AG04450 (cell line): ENCODE measurements at places on chromosomes 12 and 14.

DNA sequence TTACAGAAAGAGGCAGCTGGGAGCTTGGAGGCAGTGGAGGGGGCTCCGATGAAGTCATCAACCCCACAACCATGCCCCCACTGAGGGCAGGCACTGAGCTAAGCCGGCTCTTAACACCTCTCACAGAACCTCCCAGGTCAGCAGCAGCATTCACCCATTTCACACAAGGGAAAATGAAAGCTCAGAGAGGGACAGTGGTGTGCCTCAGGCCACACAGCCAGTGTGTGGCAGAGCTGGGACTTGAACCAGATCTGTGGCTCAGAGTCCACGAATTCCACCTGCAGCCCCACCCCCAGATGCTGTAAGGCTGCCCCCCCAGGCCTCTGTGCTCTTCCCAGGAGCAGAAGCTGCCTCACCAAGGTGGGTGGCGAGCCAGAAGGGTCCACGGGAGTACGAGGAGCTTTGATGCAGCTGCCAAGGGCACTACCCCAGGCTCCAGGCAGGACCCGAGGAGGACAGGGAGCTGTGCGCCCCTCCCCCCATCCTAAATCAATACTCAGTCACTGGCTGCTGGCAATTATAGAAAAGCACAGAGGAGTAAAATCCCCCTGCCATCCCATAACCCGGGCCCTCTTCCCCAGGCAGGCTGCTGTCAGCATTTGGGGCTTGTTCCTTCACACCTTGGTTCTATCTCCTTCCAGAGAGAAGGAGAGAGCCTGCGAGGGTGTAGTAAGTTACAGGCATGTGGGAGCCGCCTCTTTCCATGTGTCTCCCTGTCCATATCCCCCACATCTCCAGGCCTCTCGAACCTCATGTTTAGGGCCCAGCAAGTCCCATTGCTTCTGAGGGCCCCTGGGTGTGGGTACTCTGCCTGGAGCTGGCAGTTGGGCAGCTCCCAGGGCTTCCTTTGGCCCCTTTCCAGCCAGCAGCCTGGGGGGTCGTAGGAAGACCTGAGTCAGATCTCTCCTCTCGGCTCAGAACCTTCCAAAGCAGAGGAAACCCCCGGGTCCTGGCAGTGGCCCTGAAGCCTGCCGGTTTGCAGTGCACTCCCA is 47.6 kb downstream of the FAM222A start:
- DNase-seq = no peak

- DNase-seq = no peak
Observed at GRCh38 chr14:103763730-103764488, 48.3 kb downstream of the ZFYVE21 start.

GRCh38 chr12:614411-614970 is 48.8 kb downstream of the NINJ2 start:
- no peak for DNase-seq

DNA sequence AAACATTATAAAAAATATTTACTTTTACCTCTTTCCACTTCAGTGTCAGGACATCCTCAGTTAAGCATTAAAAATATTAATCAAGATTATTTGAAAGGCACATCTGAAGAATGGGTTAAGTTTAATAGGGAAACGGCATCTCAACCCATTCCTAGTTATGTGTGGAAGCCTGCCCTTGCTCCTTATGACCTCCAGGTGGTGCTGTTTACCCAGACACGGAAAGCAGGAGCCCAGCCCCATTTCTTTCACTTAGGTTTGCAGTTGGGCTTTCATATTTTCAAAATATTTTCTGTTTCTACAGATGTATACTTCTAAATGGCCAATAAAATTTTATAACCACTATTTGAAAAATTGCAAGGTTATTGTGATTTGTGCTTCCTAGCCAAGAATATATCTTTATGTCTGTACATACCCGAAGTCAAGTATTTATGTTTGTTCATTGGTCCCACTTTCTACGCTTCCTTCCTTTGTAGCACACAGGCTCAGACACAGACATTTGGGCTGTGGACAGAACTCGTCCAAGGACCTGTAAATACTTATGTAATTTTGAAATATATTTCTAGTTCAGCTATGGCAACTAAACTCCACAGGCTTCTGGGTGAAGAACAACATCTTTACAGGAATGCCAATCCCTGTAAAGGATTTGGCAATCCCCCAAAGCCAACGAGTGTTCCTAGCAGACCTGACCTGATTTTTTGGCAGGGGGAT is 247.1 kb downstream of the AKAP6 start:
- no peak for DNase-seq

- no peak for DNase-seq
Observed at GRCh38 chr14:68368850-68369249, 424.0 kb downstream of the ZFP36L1 start.

DNA sequence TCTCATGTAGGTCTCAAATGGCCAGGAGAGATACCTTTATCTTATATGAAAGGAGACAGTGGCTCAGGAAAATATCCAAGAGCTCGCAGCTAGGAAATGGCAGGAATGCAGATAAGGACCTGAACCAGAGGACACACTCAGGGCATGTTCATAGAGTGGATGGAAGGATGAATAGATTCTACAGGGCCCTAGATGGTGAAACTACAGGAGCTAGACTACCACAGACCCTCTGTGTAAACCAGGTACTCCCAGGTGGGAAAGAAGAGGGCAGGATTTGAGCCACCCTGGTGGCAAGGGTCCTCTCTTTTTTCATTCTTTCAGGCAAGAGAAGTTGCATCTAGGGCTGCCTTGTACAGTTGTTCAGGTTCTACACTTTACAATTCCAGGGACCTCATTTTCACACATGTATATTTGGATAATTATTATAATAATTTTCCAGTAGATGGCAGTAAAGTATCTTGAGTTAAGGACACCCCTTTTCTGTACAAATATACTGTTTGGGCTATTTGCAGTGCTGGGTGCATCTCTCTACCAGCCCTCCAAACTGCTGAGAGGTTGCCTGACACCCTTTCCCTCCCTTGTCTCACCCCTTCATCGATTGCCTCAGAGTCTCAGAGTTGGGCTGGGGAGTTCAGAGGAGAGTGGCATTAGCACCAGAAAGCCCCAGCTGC is 10.5 kb upstream of the ZDHHC22 start:
- DNase-seq = no peak

GRCh38 chr12:28699029-28699428 is 450.0 kb upstream of the FAR2 start:
- DNase-seq = no peak

- DNase-seq = peak; percentile 11
Observed at GRCh38 chr12:74365178-74365964, 172.3 kb upstream of the ATXN7L3B start.

DNA sequence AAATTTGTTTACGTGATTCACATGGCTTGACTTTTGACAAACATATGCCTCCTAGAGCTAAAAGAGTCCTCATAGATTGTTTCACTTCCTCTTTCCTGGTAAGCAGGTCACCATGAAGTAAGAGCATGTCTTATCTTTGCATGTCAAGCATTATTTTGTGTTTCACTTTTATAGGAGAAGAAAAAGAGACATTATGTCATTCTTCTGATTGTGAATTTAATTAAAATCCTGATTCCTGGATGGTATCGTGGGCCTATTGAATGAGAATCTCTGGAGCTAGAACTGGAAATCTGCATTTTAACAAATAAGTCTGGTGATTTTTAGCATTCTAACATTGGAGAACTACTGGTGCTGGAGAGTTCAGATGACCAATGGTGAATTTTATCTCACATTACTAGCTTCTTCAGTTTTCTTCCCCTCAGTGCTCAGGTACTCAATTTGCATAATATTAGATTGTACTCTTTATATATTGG is 218.6 kb upstream of the ATP2B1 start:
- no peak for DNase-seq

DNA sequence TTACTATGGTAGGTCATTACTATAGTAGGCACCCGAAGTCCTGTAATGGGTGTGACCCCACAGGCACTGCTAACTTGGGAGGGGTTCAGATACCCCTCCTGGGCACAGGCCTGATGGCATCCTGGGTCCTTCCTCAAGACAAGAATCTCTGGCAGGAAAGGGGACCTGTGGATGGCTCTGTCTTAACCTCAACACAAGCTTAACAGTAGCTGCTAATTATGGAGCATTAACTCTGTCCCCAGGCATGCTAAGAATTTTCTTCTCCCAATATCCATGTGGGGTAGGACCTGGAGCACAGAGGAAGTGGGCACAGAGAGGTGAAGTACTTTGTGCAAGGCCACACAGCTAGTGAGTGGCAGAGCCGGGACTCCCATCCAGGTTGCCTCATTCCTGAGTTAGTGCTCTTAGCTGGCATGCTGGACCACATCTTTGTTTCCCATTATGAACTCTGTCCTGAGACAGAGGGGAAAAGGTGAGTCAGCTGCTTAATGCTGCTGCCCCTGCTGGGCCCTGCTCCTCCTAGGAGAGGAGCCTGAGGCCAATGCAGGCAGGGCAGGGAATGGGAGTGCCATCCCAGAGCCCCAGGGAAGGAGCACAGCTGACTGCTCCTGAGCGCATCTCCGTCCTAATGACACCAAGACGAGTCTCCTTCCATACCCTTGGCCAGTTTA is 32.1 kb downstream of the GALNT16 start:
- no peak for DNase-seq

GRCh38 chr14:73231981-73232851 is 5.1 kb upstream of the PAPLN start:
- no peak for DNase-seq

DNA sequence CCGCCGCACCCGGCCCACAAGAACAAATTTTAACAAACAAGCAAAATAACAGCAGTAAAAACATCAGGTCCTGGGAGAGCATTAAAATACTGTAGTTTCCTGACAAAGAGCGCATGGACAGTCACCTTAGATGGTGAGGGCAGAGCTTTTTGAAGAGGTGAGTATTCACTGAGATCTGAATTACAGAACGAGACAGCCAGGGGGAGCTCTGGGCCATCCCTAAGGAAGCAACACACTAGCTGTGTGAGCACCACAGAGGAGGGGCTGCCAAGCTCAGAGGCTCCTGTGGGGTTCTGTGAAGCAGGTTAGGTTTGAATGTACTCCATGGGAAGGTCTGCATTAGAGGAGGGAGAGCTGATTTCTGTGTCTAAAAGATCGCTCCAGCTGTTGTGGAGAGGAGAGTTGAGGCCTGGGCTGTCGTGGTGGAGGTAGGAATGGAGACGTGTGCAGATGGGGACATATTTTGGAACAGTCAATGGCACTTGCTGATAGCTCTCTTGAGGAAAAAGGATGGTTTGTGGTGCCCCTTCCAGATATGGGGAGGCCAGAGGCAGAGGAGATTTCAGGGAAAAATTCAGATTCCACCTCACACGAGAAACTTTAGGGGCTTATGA is 72.9 kb downstream of the TRAFD1 start:
- no peak for DNase-seq

- DNase-seq = peak; percentile 97
Observed at GRCh38 chr12:101925361-101925760, 48.0 kb downstream of the DRAM1 start.

GRCh38 chr12:6974180-6974579 is 3.5 kb downstream of the EMG1 start:
- no peak for DNase-seq

DNA sequence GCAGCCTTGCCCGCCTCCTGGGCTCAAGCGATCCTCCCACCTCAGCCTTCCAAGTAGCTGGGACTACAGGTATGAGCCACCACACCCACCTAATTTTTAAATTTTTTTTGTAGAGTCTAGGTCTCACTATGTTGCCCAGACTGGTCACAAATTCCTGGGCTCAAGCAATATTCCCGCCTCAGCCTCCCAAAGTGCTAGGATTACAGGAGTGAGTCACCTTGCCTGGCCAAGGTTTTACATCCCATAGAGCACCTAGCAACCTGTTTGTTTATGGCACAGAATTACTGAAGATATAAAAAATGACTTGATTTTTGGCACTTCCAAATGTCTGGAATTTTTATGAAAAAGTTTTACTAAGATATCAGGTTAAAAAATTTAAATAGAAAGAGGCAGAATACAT is 16.5 kb downstream of the MYO1A start:
- no peak for DNase-seq

DNA sequence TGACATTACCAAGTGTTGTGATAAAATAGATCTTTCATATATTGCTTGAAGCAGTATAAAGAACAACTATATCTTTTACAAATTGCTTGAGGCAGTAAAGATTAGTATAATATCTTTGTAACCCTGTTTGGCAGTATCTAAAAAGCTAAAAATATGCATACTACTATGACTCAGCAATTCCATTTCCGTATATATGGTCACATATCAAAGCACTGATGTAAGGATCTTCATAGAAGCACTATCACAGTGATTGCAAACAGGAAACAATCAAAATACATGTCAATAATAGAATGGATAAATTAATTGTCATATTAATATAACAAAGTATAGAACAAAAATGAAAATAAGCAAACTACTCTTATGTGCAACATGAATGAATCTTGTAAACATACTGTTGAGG is 158.4 kb upstream of the IGF1 start:
- no peak for DNase-seq

GRCh38 chr14:102389246-102389645 is 26.5 kb downstream of the TECPR2 start:
- DNase-seq = no peak

GRCh38 chr12:121252712-121253345 is 42.9 kb downstream of the P2RX4 start:
- no peak for DNase-seq

DNA sequence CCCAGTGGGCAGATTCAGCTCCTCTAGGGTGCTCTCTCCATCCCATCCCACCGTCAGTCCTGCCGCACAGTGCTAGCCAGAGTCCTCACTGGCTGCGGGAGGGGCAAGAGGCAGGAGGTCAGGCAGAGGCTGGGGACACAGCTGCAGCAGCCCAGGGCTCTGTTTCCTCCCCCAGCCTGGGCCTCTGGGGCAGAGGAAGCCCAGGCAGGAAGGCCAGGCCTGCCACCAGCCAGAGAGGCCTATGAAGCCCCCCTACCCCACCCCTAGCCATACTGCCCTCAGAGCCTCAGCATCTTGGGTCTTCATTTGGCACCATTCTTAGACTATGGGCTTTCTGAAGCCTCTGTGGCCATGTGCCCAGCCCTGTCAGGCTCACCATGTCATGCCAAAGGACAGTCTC is 3.4 kb downstream of the ACVRL1 start:
- no peak for DNase-seq

DNA sequence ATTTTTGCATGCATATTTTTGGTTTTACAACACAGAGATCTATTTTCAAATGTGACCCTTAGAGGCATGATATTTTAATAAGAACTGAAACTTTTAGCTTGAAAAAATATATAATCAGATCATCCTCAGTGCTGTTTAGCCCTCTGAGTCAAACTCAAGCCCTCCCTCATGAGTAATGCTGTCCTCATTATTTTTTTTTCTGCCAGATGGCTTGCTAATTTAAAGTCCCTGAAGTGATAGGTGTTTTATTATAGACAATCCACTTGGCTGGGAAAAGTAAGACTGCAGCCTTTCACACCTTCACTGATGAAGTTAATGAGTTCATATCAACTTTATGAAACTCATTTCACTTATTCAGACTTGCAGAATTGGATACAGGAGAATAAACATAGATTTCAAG is 227.7 kb downstream of the SLC16A7 start:
- no peak for DNase-seq

DNA sequence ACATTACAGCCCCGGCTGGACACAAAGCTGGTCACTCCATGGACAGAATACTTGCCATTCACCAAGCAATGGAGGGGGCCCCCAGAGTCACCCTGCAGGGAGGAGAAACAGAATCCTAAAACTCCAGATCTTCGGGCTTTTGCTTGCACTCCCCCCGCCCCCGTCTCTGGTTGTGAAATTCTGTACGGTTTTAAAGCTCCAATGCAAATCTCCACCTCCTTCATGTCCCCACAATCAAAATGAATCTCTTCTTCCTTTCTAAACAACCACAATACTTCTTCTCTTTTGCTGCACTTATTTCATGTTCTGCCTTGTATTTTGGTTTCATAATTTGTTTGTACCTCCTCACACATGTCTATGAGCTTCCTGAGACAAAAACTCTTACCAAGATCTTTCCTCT is 5.8 kb upstream of the BIN2 start:
- DNase-seq = no peak

GRCh38 chr12:75831402-75831801 is 200.2 kb downstream of the PHLDA1 start:
- DNase-seq = no peak
